ENCODE measurements at places on chromosomes 2 and 18.
A peak's percentile ranks its signal among the peaks of the same experiment; 100 is the strongest.

GRCh38 chr2:230864605-230865306 lies at the start of gene ITM2C:
Gene ITM2C (plus strand): TSS chr2:230864942. CDS start chr2:230865026, 84 bp downstream.
- peak; percentile 90 for DNase-seq

DNA sequence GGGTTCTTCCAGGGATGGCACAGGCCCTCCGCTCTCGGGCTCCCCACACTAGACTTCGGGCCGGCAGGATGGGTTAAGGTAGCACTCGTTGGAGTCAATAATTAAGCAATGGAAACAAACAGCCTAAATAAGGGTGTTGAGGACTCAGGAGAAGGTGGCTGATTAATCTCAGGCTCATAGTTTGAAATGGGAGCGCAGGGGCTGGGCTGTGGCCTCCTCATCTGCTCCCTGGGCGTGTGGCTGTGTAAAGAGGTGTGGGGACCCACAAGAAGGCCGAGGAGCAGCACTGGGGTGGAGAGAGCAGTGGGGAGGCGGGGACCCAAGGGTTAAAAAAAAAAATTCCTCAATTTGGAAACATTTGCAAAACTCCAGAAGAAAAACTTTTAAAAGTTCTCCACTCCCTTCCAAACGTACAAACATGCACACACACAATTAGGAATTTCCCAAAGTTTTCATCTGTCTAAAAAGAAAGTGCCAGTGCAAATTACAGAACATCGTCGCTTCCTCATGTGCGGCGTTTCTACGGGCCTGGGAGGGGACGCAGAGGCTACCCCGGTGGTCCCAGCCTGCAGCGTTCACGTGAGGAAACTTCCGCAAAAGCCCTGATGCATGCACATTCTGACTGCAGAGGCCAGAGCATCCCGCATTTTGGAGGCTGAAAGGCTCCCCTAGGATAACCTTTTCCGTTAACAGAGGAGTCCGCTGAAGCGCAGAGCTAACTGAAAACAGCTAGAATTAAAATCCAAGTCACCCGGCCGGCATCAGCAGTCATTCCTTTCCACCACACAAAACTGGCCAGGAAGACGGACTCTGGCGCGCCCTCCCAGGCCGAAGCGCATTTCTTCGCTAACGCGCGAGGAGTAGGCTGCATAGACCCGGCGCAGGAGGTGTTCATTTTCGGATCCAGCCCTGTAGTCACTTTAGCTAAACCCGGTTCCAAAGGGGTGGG lies 1.0 kb upstream of the TUBB6 start:
- no peak for DNase-seq

DNA sequence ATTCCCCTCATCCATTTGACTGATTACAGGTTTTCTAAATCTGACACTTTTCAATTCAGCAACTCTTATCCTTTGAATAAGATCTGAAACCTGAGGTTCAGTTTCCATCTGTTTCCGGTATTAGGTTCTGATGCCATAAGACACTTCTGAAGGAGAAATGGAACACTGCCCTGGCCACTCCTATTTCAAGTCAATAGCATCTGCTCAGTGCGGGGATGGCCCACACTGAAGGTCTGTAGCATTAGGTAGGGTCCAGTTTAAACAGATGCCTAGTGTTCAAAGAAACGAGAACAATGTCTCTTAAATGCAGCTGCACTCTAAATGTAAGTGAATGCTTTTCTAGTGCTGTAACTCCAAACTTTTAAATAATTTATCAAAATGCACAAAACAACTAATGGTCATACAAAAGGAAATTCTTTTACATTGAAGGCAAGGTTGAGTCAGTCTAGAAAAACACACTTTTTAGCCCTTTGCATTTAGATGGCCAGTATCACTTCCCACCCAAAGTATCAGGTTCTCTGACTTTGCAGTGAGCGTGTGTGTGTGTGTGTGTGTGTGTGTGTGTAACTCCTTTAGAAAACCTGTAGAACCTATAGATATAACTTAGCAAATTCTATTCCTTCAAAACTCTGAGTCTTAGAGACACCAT lies 78.2 kb downstream of the STK39 start:
- no peak for DNase-seq

DNA sequence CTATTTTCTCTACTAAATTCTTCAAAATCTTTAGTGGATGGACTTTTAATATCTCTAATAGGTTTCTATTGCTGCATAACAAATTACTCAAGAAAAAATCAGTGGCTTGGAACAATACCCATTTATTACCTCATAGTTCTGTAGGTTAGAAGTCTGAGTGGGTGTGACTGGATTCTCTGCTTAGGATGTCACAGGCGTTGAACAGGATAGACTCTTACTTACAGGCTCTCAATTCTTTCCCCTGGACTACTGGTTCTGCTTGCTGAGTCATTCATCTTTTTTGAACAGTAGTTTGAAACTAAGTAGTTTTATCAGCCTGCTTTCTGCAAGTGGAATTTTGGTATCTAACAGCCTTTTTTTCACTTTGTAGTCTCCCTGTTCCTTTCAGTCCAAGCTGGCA lies 265.4 kb downstream of the ZNF385B start:
- DNase-seq = no peak

DNA sequence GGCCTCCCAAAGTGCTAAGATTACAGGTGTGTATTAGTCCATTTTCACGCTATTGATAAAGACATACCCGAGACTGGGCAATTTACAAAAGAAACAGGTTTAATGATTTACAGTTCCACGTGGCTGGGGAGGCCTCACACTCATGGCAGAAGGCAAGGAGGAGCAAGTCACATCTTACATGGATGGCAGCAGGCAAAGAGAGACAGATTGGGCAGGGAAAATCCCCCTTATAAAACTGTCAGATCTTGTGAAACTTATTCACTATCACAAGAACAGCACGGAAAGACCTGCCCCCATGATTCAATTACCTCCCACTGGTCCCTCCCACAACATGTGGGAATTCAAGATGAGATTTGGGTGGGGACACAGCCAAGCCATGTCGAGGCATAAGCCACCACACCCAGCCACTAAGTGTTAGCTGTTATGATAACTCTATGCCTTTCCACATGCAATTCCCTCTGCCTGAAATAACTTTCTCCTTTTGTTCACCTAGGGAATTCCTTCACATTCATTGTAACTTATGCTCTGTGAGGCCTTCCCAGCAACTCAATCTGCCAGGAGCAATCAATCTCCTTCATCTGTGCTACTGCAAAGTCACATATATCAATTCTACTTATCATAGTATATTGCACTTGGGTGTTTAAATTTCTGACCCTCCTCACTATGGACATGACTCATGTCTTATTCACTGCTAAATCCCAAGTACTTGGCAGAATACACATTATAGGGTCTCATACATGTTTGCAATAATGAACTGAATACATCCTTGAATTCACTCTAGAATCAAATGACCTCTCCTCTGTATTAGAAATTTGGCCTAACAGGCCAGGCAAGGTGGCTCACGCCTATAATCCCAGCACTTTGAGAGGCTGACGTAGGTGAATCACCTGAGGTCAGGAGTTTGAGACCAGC lies 7.4 kb downstream of the MCEE start:
- no peak for DNase-seq

- no peak for DNase-seq
Observed at GRCh38 chr2:23414106-23414505, 29.1 kb downstream of the KLHL29 start.

DNA sequence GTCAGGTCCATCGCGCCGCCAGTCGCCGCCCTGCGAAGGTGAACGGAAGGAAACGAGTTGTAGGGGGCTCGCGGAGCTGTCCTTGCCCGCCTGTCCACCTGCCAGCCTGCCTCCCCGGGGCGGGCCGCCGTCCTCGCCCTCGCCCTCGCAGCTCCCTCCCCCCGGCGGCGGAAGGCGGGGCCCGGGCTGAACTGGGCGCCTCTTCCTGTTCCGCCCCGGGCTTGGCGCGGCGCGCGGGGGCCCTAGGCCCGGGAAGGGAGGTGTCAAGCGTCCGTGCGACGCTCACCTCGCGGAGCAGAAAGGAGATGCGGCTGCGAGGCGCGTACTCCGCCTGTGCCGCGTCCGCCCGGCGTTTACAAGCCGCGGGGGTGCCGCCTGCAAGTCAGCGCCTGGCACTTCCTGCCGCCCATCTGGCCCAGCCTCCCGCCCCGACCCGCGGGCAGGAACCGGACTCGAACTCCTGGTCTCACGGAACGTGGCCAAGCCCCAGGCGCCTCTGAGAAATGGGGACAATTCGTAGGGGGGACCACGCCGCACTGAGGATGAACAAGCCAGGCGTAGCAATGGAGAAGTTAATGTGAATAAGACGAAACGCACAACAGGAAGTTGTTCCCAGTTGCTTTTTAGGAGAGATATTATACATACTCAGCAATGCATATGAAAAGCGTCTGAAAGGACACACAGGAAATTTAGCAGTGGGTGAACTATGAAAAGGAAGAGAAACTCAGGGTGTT lies at the start of gene CNPPD1:
Gene CNPPD1, minus strand, starts transcription at position 108 of the 734 bp plus-strand sequence. Its CDS starts 97 bp downstream, at position 11.
- DNase-seq = peak; percentile 87

DNA sequence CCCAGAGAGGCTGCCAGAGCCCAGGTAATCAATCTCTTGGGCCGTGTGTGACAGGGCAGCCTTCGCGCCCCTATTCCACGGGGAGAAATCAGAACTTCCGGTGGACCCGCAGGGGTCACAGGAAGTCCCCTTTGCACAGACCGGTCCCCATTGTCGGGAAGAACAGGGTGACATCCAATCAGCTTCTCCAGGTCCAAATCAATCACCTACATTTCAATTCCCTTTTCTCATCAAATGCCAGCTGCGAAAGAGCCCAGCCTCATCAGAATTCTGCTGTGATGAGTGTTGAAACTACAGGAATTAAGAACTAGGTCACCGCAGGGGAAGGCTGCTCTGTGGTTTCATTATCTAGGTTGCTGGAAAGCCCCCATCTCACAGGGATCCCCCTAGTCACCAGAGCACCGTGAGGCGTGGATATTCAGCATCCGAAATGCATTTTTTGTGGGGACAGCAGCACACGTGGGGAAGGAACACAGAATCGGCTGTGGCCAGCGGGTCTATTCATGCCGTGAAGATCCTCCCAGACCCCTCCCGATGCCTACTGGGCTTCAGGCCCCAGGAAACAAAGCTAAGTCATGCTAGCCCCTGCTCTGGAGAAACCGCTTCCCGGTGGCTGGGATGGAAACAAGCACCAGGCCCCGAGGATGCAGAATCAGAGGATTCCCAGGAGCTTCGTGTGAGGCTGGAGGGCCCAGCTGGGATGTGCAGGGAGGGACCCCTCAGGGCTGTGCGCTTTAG lies 193.7 kb upstream of the ID2 start:
- DNase-seq = peak; percentile 66

DNA sequence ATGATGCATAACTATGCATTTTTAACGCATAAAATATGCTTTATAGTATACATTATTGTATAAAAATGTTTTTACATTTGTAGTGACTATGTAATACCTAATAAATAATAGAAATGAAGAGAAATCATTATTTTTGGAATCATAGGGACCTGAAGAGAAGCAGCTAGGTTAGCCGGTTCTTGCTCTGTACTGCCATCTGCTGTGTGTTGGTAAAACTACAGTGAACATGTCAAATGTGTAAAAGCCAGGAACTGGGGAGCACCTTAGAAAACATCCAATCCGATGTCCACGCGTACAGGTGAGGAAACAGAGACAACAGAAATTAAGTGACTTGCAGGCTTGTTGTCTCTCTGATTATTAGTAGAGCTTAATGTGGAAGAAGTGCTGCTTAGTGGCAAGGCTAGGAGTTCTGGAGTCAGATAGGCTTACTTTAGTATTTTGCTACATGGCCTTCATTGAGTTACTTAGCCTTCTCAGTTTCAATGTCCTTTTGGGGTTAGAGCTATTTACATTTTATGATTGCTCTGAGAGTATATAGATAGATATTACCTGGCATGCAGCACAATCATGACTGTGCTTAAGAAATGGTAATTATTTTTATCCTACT lies 386.5 kb downstream of the DLGAP1 start:
- DNase-seq = no peak

- no peak for DNase-seq
Observed at GRCh38 chr18:9734189-9734588, 26.1 kb downstream of the RAB31 start.

DNA sequence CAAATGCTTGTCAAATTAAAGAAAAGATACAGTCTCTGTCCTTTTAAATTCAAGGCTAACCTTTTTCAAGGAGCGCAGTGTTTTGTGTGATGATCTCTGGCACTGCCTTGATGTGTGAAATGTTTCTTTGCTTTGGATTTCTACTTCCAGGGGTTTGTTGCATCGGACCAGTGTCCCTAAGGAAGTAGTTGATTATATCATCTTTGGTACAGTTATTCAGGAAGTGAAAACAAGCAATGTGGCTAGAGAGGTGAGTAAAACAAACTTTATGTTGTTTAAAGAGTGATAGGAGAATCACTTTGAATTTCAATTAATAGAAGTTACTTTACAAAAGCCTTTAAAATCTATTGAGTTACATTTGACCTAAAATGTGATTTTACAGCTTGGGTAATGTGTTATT lies 28.8 kb downstream of the HADHB start:
- DNase-seq = no peak

Measured in GM12892 (cell line).